ENCODE measurements at places on chromosomes 13 and 19.

GRCh38 chr19:2983351-2984214, 6.2 kb downstream of the TLE6 start:
- DNase-seq = peak; percentile 80

DNA sequence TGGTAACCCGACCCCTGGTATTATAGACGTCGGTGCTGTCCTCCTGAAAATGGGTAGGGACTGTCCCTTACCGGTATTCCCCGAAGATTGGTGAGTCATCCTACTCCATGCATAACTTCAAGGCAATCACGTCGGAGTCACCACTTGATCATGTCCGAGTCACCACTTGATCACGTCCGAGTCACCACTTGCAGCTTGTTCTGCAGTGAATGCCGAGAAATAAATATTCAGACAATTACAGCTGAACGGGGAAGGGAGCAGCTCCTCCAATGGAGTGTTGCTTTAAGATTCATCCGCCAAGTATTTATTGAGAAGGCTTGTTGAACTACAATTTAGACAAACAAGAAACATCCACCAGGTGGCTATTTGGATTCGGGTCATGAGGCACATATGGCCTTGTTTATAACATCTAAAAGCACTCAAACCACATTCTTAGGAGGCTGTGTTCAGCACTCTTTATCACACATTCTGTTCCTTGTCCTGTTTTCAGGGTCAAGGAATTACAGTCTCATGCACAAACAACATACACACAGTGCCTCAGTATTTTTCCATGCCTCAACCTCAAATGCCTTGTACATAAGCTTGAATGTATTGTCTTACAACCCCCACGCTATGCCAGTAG, 43.1 kb downstream of the ZNF726 start:
- DNase-seq = no peak

- DNase-seq = peak; percentile 39
Measured at GRCh38 chr13:84865783-84866221, 933.4 kb downstream of the SLITRK6 start.

- DNase-seq = no peak
Measured at GRCh38 chr13:79459906-79460305, 21.0 kb upstream of the NDFIP2 start.

DNA sequence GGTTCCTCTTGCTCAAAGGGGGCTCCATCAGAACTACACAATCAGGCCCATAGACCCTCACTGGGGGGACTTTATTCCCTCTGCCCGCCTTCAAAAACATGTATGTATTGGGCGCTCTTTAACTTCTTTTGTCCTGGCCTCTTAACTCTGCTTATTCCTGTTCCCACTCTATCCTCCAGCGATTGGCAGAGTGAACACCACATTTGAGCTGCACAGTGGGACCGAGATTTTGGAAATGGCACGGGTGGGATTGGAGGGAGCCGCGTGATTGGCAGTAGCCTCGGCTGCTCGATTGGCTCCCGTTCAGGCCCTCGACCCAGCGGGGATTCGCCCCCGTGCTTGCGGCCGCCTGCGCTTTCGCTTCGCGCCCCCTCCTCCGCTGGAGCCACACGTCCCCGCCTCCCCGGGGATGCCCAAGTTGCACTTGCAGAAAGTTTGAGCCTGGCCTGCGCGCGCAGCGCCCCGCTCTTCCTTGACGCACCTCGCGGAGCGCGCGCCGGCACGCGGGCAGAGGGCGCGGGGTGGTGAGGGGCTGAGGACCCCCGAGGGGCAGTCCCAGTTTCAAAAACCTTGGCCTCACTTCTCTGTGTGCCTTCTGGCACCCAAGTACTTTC, at the start of gene ZIC5:
Gene ZIC5 (minus strand): TSS at position 192 of the 614 bp plus-strand sequence. CDS start 164 bp downstream, at position 28.
- peak; percentile 94 for DNase-seq

DNA sequence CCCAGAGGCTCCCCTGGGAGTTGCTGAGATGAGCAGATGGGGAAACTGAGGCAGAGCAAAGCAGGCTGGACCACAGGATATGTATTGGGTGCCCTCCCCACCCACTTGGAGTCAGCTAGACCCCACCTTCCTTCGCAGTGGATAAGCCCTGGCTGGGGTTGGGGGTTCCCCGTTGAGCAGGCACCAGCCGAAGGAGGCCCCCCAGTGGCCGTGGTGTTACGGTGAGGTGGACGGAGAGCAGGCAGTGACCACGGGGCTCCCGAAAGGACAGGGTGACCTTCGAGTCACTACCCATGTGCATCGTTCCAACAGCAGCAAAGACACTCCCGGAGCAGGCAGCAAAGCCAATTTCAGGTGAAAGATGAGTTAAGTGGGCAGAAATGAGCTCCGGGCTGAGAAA, 62.4 kb upstream of the ADGRE5 start:
- DNase-seq = peak; percentile 72

DNA sequence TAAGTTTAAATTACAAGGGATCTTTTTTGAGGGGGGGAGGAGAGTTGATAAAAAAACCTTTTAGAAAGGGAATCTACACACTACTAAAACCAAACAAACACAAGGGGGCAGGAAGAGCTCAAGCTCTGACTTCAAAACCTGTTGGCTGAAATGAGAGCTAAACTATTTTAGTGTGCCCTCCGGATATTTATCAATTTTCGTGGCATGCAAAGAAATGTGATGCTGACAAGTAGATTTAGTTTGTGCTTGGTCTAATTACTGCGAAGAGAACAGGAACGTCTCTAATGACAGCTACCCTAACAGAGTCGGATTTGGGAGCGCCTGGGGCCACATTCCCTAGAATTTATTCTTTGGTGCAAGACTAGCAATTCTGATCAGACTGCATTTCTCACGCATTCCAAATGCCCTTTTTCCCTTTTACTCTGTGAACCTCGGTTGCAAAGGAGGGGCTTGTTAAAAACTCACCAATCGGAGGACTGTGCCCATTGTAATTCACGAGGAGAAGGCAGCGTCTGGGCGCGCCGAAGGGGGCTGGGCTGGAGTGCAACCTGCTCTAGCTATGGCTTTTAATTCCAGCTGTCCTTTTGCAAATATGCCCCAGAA, 802 bp upstream of the FREM2 start:
- DNase-seq = peak; percentile 58

GRCh38 chr13:109204657-109205056, 575.2 kb downstream of the MYO16 start:
- DNase-seq = no peak

DNA sequence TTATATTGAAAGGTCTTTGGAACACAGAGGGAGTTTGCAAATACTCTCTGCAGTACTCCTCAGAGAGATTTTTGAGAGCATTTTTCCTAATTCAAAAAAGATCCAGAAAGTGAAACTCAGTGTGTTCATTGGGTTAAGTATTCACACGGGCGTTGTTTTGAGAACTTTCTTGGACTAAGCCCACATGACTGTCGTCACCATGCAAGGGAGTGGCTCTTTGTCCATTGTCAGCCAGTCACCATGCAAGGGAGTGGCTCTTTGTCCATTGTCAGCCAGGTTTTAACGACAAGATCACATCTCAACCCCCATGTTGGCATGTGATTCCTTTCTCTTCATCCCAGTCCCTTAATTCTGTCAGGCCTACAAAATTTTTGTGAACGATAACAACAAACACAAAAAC, 81.2 kb upstream of the STK24 start:
- DNase-seq = no peak

DNA sequence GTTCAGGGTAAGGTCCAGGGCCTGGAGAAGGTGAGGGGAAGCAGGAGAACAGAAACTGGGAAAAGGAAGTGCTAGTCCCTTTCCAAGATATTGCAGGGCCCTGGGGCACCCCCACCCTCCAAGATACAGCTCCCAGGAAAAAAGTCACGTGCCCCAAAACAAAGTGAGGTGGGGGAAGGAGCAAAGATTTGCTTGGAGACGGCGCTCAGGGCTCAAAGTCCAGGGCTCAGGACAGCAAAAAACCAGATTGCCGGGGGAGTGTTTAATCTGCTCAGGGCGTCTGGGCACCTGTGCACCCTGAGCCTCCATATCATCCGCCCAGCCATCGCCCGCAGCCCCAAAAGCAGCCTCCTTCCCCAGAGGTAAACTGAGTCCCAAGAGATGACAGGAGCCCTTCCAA, 6.3 kb downstream of the SMIM24 start:
- DNase-seq = no peak

- DNase-seq = no peak
Measured at GRCh38 chr13:110217085-110217484, 89.9 kb downstream of the COL4A1 start.

DNA sequence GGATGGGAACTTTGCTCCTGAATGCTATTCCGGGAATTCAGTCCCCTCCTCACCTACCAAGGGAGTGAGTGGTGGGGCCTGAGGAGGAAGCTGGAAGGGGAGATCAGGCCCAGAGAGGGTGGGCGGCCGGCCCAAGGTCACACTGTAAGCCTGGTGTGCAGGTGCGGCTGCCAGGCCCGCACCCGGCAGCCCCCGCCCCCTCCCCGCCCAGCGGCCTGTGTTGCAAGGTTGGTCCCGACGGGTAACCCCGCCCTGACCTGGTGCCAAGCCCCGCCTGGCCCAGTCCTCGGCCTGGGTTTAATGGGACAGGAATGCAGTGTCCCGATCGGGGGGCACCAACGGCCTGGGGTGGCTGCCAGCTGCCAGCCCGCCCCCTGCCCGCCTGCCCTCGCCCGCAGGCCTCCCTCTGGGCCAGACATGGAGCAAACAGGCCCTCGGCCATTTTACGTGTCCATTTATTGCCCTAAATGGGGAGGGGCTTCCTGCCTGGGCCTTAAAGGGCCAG, 5.5 kb downstream of the ZBTB7A start:
- no peak for DNase-seq

DNA sequence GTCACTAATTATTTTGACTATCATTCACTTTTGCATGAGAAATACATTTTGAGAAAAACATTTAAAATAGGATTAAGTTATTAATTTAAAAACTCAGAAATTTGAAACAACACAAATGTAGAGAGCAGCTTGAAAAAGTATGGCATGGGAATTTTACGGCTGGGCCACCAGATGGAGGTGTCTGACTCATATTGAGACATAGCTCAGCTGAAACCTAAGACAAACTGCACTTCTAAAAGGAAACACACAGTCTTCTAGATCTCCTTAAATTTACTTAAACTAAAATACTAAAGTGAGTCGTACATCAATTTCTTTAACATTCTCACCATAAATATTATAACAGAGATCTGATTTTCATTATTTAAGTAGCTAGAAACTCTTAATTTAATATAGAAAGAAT, 41.9 kb upstream of the POSTN start:
- peak; percentile 12 for DNase-seq

- DNase-seq = no peak
Measured at GRCh38 chr19:40801426-40802299, 2.7 kb downstream of the EGLN2 start.

DNA sequence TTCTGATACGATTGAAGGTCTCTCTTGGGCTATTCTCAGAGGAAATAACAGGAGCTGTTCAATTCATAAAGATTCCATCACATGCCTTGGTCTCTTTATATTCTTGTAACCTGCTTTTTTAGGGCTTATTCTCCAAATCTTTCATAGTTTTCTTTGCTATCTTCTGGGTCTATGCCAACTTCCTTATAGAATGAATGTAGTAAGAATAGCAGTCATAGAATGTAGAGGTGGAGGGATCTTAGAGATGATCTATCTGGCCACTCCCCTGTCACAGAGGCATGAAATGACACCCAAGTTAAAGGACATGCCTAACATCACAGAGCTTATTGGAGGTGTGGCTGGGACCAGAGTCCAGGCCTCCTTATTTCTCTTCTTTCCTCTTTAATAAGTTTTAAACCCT, 13.2 kb downstream of the LCP1 start:
- no peak for DNase-seq

DNA sequence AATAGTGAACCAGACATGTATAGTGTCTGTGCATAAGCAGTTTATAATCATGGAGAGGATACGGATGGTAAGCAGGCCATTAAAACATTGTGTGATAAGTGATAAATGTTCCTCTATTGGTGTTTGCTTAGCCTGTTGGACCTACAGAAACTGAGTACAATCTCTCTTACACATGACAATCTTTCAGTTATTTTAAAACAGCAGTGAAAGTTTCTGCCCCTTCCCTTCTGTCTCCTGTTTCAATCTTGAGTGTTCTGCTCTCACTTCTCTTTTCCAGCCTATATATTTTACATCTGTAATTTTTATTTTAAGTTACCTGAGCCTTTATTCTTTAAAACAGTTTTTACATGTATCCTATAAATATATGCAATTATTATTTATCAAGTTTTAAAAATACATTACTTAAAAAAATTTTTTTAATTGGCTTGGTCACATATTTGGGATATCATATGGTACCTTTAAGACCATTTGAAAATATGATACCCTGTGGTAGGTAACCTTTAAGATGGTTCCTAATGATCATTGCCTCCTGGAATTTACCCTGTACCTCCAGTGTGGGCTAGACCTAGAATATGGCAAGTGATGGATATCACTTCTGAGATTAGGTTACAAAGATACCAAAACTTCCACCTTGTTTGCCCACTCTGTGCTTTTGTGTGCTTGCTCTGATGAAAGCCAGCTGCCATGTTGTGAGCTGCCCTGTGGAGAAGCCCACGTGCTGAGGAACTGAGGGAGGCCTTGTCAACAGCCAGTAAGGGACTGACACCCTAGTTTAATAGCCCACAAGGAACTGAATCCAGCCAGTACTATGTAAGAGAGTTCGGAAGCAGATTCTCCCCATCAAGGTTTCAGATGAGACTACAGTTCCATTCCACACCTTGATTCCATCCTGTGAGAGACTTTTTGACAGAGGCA, 99.3 kb downstream of the DHRS12 start:
- no peak for DNase-seq

- no peak for DNase-seq
Measured at GRCh38 chr13:94157705-94158218, 321.7 kb downstream of the DCT start.

GRCh38 chr13:24279327-24280110, 29.9 kb upstream of the C1QTNF9 start:
- no peak for DNase-seq

DNA sequence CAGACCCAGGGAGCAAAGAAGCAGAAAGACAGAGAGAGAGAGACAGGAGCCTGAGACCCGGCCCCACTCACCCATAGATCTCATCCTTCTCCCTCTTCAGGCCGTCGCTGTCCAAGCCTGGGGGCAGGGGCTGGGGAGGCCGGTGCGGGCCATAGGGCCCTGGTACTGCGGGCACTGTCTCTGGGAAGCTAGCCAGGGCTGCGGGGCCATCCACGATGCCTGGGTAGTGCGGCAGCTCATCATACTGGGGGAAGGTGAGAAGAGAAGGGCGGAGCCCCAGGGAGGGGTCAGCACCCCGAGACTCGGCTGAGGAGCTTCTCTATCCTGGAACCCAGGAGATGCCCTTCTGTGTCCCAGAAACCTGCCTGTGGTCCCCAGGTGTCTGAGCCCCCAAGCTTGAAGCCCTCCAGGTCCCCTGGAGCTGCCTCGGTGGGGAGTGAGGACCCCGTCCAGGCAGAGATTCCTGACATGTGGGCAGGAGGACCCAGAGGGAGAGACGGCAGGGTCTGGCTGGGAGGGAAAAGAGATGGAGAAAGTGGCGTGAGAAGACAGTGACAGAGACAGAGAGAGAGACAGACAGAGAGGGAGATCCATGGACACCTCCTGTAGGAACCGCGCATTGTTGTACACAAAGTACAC, 2.1 kb downstream of the MEIS3 start:
- DNase-seq = no peak

Data from WTC11 (cell line).